ENCODE measurements at places on chromosomes 5 and 9.

- DNase-seq = no peak
These were observed at the start of gene PDCD1LG2 for GRCh38 chr9:5510360-5510931. Gene PDCD1LG2 (plus strand): TSS chr9:5510531. CDS start chr9:5522547, 12,016 bp downstream.

DNA sequence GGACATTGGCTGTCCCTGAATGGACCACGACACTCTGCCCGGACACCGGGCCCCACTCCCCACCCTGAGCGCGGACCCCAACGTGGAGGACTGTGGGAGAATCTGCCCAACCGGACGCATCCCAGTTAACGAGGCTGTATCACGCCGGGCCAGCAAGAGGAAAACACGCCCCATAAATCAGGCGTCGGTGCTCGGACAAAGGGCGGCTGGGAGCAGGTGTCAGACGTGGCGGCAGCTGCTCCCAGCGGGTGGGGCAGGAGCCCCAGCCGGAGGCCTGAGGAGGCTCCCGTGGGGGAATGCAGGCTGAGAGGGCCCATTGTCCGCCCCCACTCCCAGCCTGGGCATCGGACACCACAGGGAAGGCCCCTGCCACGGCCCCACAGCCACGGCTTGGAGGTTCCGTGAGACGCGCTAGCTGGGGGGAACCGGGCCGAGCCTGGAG lies 19.2 kb downstream of the NOTCH1 start:
- no peak for DNase-seq

- DNase-seq = peak; percentile 54
These were observed 149.5 kb downstream of the FANCC start for GRCh38 chr9:95167998-95168397.

- DNase-seq = no peak
These were observed 23.6 kb upstream of the CERCAM start for GRCh38 chr9:128396970-128397613.

DNA sequence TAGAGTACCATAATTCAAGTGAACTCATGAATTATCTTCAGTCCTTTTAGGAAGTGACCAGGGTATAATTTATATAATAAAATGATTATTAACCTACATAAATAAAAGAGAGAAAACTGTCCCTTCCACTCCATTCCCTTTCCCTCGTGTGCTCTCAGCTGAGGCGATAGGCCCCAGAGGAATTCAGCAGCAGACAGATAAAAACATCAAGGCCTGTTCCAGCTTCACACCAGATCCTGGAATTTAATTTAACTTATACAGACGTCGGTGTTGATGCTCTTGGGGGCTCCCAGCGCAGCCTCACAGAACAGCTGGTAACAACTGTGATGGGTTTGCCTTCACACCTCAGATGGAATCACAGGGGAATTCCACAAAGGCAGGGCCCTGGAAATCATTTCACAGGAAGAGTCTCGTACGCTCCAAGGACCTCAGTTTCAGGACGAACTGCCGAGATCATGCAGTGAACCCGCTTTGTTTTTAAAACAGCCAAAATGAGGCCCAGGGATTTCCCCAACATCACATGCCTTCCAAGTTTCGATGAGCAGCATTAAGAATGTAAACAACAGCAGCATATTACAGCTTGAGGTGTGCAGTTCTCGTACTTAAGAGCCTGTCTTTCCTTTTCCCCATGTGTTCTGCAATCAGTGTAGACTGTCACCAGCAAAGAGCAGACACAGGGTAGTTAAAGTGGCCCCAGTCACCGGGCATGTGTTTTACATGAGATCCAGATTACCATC lies 73.6 kb upstream of the ALDH1B1 start:
- no peak for DNase-seq

DNA sequence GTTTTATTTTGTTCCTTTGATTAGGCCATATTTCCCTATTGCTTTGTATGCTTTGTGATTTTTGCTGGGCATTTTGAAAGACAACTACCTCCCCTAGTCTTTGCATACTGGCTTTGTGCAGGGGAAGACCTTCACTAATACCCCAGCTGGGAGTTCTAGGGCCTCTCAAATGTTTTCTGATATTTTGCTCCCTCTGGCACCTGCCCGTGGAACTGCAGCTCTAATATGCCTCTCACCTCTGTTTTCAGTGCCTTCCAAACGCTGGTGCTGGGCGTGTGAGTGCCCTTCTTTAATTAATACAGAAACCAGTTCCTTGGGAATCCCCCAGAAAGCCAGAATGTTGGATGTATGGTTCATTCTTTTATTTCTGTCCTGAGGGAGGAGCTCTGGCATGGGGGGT lies 204.5 kb downstream of the COMMD10 start:
- no peak for DNase-seq

- no peak for DNase-seq
These were observed 17.7 kb upstream of the FTMT start for GRCh38 chr5:121834021-121834420.

GRCh38 chr9:98039607-98040017 lies 16.9 kb upstream of the NANS start:
- no peak for DNase-seq

DNA sequence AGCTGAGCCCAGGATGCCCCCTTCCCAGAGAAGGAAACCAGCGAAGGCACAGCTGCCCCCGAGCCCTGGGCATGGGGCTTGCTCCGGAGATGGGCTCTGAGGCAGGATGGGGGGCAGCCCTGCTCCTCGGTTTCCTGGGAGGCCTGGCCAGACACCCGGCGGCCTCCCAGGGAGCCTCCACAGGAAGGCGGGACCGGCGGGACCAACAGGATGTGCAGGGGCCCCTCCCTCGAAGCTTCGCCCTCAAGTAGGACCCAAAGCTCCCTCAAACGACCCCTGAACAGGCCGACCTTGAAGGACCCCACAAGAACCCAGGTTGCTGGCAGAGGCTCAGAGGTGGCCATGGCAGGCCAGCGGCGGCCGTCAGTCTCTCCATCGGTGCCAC lies 11.7 kb downstream of the EXD3 start:
- peak; percentile 68 for DNase-seq

- DNase-seq = no peak
These were observed 16.8 kb downstream of the SIL1 start for GRCh38 chr5:139181322-139181730.

DNA sequence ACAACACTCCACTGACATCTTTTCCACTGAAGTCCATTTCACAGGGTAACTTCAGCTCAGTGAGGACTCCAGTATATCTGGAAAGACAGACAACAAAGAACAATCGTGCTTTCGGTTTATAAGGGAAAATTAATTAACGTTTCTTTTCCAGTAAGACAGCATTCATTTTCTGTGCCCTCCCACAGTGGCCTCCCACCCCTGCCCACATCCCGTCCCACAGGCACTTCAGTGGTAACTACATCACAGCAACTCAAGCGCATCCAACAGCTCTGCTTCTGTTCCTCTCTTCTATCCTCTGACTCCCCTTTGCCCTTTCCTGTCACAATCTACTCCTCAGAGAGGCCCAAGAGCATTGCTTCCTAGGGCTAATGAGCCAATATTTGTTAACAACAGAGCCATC lies 40.3 kb downstream of the GLDC start:
- no peak for DNase-seq

- DNase-seq = no peak
These were observed 20.1 kb upstream of the SPINK1 start for GRCh38 chr5:147851578-147851977.

GRCh38 chr5:175517824-175518450 lies 39.6 kb downstream of the SFXN1 start:
- DNase-seq = peak; percentile 69

DNA sequence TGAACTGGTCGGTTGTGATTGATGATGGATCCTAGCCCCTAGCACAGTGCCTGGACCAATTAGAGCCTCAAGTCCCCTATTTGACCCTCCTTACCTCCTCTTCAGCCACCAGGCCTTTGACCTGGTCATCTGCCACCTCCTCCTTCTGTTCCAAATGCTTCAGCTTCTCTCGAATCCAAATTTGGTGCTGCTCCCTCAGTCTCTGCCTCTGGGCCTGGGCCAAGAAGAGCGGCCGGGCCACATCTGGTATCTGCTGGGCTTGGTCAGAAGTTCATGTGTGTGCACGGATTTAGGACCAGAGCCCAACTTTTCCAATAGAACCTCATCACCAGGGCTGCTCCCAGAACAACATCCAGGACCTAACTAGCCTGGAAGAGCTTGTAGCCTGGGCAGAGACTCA lies 6.5 kb downstream of the SLC35A4 start:
- no peak for DNase-seq

DNA sequence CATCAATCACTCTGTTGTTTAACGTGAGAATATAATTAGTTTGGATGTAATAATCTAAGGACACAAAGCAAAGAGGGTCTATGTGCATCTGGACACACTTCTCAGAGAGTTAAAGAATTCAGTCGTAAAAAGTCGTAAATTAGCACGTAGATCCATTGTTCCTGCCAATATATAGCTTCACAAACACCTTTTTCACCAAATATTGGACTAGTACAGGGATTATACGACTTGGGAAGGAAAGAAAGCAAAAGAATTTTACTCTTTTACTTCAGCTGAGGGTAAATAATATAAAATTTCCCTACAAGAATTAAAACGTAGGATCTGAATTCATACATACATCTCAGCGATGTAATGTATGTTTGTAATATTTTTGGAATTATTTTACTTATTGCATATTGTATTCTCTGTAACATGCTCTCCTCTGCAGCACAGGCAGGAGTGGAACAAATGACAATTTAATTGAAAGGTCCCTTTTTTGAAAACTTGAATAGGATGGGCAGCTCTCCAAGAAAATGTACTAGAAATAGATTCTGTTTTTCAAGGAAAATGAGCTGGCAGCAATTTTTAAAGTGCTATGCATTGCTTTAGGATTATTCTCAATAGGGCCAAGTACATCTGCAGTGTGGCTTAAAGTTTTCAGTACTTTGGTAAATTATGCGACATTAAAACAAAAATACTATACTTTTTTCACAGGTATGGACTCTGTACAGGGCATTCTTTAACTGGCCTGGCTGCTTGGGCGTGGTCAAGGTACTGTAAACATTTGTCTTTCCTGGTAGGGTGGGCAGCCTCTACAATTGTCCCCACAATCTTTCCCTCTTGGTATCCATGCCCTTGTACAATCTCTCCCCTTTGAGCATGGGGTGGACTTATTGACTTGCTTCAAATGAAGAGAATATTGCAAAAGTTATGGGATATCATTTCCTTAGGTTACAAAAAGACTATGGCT lies 39.7 kb upstream of the HSD17B4 start:
- DNase-seq = no peak

- DNase-seq = no peak
These were observed 99.3 kb upstream of the SPOCK1 start for GRCh38 chr5:137598399-137598798.

- no peak for DNase-seq
These were observed 499.7 kb downstream of the PDE4D start for GRCh38 chr5:59393585-59394420.

DNA sequence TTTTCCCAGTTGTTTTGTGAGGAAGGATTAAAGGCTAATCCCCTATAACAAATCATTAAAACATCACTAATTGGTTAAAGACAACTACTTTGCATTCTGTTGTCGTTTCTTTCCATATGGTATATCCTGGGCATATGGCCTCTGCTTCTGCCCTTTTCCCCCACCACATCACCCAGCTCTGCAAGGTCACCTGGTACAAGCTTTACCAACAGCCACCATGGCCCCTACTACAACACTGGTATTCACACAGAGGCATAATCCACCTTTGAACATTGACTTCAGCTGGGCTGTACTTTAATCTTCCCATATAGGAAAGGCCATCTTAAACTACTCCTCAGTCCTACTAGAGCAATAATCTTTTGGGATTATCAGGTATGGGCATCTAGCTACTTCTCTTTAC lies 866.1 kb downstream of the TLE4 start:
- no peak for DNase-seq

- DNase-seq = peak; percentile 78
These were observed 46.2 kb downstream of the RNF145 start for GRCh38 chr5:159163027-159163700.

DNA sequence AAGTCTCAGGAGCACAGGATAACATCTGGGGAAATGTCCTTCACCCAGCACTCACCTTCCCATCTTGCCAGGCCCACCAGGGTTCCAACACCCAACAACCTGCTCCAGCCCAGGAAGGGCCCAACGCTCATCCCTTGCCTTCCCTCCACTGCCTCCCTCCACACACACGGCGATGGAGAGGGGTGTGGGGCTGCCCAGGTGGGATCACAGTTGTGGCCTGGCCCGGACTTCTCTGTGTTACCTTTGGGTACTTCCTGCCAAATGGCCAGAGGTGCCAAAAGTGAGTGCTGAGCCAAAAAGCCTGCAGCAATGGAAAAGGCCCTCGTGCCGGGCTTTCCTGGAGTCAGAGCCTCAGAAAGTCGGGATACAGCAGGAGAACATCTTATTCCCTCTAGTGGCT lies 15.6 kb upstream of the TDRD7 start:
- no peak for DNase-seq

DNA sequence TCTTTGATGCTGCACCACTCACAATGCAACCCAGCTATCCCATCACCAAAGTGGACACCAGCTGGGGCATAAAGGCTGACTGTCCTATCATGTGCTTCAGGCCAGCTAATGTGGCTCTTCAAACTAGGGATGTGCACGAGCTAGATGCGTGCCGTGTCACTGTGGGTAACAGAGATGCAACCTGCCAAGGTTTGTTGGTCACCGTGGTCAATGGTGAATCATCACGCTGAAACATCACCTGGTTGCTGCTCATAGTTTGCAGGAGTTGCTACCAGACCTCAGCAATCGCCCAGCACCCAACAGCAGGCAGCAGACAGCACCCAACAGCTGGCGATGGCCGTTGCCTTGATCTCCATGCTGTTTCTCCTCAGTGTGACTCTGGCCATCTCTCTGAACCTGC lies 2.1 kb upstream of the PCDHGA1 start:
- DNase-seq = no peak

DNA sequence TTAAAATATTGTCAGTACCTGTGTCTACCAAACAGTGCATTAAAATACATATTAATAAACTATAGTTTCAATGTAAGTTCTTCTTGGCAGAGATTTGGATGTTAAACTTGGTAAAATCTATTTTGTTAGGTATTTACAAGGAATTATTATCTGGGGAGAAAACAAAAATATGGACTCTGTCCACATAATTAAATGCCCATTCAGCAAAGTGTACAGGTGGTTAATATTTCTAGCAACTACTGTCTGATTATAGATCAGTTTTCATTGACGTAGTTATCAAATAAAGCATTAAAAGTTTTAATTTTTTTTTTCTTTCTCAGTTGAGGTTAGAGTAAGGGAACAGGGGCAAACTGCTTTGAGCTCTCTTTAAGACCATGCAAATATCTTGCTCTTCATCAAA lies 88.9 kb downstream of the NNT start:
- DNase-seq = no peak

- no peak for DNase-seq
These were observed 288.7 kb downstream of the CEMIP2 start for GRCh38 chr9:71479621-71480020.
